Stimulated activated CD4-positive, alpha-beta T cell treated with anti-CD3 and anti-CD28 coated beads, Interleukin-1b, Interleukin-23, amount 100 ng/mL, for 24 hours (primary cell): ENCODE measurements at places on chromosomes 5 and 9.

GRCh38 chr9:134975253-134975652 is 57.5 kb upstream of the FCN1 start:
- DNase-seq: no peak

GRCh38 chr9:8633784-8634183 is 834.2 kb upstream of the DMAC1 start:
- DNase-seq: no peak

- DNase-seq: no peak
These were observed 41.0 kb upstream of the FCN2 start for GRCh38 chr9:134839455-134840125.

DNA sequence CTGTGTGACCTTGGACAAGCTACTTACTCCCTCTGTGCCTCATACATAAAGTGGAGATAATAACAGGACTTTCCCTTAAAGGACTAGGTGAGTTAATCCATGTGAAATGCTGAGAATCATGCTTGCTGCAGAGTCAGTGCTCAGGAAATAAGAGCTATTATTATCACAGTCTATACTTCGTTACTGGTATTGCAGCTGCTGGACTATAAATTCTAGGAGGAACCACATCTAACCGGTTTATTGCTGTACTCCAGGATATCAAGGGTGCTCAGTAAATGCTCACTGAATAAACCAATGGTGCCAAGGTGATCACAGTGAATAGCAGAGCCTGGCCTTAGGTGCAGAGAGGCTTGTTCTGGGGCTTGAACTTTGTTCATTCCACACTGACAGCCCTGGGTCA is 69.3 kb downstream of the HSPA4 start:
- no peak for DNase-seq

DNA sequence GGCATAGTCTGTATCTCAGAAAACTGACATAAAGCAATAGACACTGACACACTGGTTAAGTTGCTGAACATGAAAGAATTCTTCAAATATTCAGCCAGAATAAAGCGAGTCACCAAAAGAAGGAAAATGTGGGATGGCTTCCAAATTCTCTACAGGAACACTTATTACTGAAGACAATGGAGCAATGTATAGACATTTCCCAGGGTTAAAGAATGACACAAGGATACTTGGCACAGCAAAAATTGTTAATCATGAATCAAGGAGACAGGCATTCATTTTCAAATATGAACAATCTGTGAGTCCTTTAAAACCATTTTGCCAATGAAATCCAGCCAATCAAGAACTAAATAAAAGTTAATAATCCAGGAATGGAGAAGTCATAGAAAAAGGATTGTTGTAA is 92.5 kb downstream of the MTX3 start:
- DNase-seq: no peak

GRCh38 chr5:101904736-101905135 is 391.3 kb downstream of the SLCO4C1 start:
- no peak for DNase-seq

GRCh38 chr5:56829137-56829908 is 14.0 kb downstream of the MAP3K1 start:
- DNase-seq: peak; percentile 46

DNA sequence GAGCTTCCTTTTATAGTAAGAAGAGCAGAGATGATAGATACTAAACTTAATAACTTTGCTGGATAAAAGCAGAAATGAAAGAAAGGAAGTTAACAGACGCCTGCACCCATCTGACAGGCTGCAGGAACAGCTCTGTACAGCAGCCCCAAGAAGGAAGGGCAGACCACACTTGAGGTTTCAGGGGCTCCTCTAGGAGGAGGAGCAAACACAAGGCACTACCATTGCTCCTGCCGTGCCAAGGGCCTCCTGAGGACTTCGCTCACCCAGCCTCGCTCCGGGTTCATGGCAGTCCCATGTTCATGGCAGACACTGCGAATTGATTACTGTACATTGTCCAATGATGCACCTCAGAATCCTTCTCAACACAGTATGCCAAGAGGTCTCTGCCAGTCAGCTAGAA is 85.1 kb downstream of the AMBP start:
- DNase-seq: no peak

DNA sequence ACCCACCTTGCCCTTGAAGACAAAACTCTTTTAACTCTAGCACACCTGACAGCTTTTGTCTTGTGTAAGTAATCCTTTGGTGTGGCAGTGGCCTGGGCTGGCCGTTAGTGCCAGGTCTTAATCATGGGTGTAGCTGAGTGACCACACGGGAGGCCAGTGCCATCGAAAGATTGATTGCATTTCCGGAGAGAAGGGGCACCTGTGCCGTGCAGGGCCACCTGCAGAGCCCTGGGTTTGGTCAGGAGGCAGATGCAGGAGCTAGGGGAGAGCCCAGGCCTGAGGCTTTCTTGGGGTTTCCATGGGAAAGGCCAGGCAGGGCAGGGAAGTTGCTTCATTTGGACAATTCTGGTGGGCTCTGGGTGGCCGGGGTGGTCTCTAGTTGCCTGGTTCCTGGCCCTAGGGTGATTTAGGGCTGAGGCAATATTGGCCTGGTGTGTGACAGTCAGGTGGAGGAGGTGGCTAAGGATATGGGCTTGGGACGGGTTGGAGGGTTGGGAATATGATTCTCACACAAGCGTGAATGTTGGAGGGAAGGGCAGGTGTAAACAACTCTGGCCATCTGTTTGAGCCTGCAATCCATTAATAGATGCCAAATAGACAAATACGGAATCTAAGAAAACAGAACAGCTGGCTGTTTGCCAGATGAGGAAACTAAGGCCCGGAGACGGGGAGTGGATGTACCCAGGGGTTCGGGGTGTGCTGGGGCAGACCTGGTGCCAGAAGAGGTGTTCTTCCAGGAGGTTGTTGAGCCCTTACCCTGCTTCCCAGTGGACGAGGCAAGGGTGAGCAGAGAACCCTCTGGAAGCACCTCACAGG is 4.6 kb downstream of the DBH start:
- DNase-seq: no peak

- no peak for DNase-seq
These were observed 29.3 kb upstream of the PDE8B start for GRCh38 chr5:77181173-77181572.

DNA sequence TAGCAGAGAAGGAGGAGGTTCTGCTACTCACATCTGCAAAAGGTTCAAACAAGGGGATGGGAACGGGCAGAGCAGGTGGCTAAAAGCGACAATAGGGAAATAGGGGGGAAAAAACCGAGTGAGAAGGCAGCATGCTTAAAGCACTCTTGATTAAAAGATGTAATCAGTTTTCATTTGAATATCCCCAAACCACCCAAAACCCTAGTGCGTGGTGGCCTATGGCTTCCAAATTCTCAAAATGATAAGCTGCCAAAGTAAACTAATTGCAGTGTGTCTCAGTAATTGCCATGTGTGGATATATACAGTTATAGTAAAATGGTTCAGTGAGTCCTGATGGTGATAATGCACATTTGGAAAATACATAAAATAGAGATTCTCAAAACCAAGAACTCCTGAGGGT is 315.2 kb upstream of the RFX3 start:
- DNase-seq: no peak

- DNase-seq: no peak
These were observed 21.7 kb downstream of the ANKRD55 start for GRCh38 chr5:56211298-56211865.

DNA sequence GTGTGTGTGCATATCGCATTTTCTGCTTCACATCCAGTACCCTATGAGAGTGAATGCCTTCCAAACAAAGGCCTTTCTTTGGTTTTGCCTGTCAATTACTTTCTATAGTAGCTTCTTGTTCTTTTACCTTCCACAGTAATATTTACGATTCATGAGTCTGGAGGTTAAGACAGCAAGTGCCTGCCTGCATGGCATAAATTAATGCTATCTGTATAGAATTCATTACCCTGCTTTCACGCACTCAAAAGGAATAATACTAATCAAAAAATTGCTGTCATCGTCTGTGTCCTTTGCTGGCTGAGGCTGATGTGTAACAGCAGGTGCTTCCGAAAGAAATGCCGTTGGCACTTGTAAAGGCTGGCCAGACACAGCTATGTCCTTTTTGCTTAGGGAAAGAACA is 1304.4 kb upstream of the CDH6 start:
- no peak for DNase-seq

- no peak for DNase-seq
These were observed 497.4 kb upstream of the CCNG1 start for GRCh38 chr5:162939991-162940390.

DNA sequence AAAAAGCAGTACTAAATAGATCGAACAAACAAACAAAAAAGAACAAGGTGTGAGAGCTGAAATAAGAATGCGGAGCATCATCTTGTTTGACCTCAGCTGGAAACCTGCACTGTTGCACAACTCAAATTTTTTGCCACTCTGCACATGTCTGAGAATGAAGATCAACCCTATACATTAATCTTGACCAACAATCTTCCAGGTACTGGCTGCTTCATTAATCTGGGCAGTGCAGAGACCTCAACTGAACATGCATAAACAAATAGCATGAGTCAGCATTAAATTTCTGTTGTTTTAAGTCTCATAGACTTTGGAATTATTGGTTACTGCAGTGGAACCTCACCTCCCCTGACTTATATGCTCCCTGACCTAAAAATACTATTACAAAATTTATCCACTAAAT is 114.6 kb upstream of the FTMT start:
- DNase-seq: no peak

GRCh38 chr9:129487658-129488483 is 133.0 kb downstream of the C9orf50 start:
- DNase-seq: no peak

DNA sequence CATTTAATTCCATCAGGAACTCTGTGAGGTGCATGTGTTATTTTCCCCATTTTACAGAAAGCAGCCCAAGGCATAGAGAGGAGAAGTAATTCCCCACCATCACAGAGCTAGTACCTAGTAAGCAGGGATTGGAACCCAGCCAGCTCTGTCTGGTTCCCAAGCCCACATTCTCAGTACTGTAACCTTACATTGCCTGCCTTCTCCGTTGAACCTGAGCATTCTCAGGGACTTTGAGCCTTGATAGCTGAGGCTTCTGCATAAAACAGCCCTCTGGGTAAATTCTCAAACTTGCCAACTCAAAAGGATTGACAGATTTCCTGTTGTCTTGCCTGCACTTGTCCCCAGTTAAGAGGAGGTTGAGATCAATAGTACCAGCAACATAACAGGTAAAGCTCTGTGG is 9.2 kb upstream of the GLE1 start:
- DNase-seq: no peak

DNA sequence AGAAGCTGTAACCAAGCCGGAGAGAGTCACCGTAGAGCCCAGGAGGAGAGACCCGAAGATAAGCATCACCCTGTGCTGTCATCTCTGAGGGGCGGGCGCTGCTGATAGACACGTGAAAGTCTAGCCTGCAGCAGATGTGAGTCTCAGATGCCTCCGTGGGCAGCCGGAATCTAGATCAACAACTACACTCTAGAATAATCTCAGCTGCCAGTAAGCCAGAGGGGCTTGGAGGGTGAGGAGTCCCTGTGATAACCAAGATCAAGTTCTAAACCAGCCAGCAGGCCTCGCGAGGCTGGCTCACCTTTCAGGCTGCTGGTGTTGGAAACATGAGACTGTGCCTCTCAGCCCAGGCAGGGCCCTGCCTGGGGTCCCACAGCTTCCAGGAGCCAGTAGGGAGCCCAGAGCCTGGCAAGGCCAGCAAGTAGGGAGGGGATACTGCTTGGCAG is 54.1 kb downstream of the DAPK1 start:
- DNase-seq: no peak

GRCh38 chr5:149567226-149567625 is 14.1 kb upstream of the ARHGEF37 start:
- no peak for DNase-seq

GRCh38 chr5:4857761-4858160 is 282.4 kb upstream of the ADAMTS16 start:
- no peak for DNase-seq

DNA sequence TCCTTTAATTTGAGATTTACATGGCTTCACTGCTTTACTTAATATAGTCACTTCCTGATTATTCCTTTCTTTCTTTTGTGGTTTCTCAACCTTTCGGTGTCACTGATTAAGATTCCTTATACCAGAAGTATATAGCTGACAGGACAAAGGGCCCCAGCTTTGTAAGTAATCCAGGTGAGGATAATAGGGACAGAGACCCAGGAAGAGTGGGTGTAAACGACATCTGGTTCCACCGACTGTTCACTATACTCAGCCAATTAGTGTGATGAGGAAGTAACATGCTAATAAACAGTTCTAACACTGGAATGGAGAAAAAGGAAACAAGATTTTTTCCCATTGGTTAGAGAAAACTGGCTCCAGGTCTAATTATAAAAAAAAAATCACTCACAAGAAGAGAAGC is 286.3 kb upstream of the EFNA5 start:
- no peak for DNase-seq

DNA sequence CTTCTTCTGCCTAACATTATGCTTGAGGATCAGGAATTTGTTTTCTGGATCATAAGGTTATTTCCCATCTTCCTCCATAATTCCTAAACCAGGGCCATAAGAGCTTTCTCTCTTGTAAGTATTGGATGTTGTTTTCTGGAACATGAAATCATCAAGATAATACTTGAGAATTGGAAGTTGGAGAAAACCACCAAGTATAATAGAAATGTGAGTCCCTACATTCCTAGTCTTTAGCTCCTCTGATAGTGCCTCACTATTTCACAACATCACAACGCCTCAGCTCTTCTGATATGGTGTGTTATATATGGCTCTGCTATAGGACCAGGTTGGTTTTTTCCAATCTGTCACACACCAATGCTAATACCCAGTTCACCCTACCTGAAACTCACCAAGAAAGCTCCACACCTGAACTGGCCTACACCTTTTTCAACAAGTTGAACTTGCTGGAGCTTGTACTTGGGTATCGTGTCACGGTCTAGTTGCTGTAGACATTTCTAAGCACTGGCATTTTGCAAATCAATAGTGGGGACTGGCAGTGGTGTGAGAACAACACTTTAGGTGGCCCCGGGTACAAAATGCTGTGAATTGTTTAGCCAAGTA is 141.1 kb downstream of the ACTBL2 start:
- no peak for DNase-seq

DNA sequence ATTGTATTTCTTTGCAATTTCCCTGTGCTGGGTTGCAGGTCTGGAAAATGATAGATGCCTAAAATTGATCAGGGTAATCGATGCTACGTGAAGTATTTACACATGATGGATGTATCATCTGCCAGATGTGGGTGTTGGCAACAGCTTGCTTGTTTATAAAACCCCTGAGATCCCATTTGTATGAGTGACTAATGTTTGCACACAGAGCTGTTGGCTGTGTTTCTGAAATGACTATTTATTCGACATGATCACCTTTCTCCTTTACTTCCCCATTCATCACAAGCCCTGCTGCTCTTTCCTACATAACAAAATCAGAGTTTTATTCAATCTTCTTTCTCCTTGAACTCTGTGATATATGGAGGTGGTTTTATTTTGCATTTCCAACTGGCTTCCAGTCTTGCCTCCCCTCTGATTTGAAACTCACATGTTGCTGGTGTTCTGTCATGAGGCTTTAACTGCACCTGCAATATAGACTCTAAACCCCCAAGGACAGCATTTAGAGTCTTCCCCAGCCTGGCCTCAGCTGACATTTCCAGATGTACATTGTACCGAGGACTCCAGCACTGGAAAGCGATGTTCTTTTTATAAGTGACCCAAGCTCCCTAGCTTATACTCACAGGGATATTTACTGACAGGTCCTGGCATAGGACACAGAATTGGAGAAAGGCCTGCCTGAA is 50.7 kb upstream of the SHB start:
- DNase-seq: no peak
